ENCODE measurements at places on chromosomes 2 and 18. TPM values are rescaled to one million over a fixed set of nuclear protein-coding genes. Genes with fewer than 3 reads are reported as not detected.

CYS1 gene
- not detected for total RNA-seq

TOGARAM2 gene
- total RNA-seq: 0.13 TPM

PLB1 gene
- under 0.01 TPM for total RNA-seq

DOK6 gene
- total RNA-seq: under 0.01 TPM

GALNT3 gene
- total RNA-seq: not detected

LGALSL gene
- 4.3 TPM for total RNA-seq

INPP5D gene
- total RNA-seq: 37.7 TPM

KYNU gene
- total RNA-seq: 1.1 TPM

CYP26B1 gene
- total RNA-seq: 1.2 TPM

CEBPZOS gene
- total RNA-seq: 13.0 TPM

RETREG2 gene
- total RNA-seq: 49.7 TPM

FOXI3 gene
- not detected for total RNA-seq
